ENCODE measurements at places on chromosomes 4 and X.
A peak's percentile ranks its signal among the peaks of the same experiment; 100 is the strongest.

DNA sequence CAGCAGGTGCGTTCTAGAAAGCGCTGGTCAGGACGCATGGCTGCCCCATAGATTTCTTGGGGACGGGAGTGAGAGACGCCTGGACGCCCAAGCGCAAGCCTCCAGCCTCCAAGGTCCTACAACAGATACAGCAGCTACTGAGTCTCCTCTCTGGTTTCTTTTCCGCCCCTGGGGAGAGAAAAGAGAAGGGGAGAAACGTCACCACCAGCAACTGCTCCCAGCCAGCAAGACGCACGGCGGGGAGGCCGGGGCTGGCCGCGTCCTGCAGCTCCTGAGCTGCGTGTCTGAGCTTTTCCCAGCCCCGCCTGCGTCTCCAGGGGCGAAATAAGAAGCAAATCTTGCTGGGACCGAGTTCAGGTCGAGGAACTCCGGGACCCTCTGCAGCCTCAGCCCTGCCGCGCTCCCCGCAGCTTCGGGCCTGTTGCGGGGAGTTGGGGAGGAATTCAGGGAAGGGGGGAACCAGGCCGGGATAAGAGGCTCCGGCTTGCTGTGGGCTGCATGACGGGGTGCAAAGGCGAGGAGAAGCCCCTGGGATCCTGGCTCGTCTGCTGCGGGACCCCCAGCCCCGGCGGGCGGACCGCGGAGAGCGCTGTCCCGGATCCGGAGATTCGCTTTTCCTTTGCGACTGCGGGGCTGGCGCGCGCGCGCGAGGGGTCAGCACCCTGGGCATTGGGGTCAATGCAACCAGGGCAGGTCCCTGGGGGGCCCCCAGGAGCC is 6.8 kb upstream of the SHOX start:
- peak; percentile 42 for DNase-seq

GRCh38 chrX:13341491-13342101 is 21.7 kb upstream of the ATXN3L start:
- no peak for DNase-seq

DNA sequence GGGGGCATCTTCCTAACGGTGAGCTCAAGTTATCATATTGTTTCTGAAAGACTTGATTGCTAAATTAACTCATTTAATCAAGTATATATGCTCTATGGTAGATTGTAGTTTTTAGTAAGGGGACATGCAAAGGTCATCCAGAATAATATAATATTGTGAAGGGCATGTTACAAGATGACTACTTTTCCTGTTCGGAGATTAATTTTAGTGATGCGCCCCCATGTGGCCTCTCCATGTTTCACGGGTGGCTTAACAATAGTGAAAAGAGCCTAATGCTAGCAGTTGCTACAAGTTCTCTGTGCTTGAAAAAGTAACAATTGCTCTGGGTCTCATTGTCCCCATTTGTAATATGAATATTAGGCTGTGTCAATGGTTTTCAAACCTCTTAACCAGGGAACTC is 12.2 kb downstream of the SMPX start:
- no peak for DNase-seq

- no peak for DNase-seq
These were observed 868.0 kb downstream of the RPA4 start for GRCh38 chrX:97751735-97752134.

GRCh38 chrX:114165537-114165936 is 418.3 kb upstream of the HTR2C start:
- DNase-seq = no peak

DNA sequence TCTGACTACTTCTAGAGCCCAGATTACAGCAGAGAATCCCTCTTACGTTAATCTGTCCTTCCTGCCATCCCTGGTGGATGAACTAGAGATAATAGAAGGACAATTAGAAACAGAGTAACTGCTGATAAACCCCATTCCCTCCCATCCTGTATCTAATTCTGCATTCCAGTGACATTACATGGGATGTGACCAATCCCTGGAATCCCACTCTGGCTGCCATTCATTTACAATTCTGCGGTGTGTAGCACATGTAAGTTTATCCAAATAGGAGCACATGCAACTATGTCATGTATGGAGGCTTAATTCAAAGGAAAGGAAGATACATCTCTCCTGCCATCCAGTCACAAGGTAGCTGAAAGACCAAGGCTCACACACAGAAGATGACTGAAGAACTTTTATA is 339.5 kb downstream of the GPAT3 start:
- DNase-seq = no peak

GRCh38 chrX:34624416-34624815 is 32.7 kb downstream of the TMEM47 start:
- DNase-seq = no peak

- no peak for DNase-seq
These were observed 449 bp downstream of the CTPS2 start for GRCh38 chrX:16711893-16712547.

GRCh38 chr4:184453365-184454160 is 20.8 kb downstream of the IRF2 start:
- DNase-seq = peak; percentile 48

GRCh38 chr4:89616382-89616781 is 220.6 kb downstream of the SNCA start:
- no peak for DNase-seq

- DNase-seq = no peak
These were observed 47.9 kb downstream of the ATP8A1 start for GRCh38 chr4:42609051-42609450.

DNA sequence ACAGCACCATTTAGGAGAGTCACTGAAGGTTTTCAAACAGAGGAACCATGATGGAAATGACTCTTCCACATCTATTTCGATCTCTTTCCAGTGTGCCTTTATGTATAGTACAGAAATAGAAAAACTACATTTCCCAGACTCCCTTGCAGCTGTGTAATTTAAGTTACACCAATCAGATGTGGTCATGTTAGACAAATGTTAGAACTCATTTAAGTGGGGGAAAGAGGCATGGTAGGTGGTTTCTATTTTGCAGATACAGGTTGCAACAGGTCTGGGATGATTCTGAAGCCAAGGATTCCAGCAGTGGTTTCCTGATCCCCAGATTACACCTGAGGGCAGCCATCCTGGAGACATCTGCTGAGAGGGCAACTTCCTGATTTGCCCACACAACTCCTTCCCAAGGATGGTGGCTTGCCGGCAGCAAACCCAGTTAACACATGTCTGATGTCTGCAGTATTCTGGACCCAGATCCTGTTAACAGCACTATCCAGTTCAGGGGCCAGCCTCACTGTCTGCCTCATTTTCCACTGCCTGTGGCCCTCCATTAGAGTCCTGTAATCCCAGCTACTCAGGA is 38.7 kb upstream of the PDK3 start:
- no peak for DNase-seq

GRCh38 chr4:86948276-86948675 is 13.5 kb downstream of the AFF1 start:
- no peak for DNase-seq

GRCh38 chrX:5726224-5726623 is 502.4 kb downstream of the NLGN4X start:
- DNase-seq = no peak

DNA sequence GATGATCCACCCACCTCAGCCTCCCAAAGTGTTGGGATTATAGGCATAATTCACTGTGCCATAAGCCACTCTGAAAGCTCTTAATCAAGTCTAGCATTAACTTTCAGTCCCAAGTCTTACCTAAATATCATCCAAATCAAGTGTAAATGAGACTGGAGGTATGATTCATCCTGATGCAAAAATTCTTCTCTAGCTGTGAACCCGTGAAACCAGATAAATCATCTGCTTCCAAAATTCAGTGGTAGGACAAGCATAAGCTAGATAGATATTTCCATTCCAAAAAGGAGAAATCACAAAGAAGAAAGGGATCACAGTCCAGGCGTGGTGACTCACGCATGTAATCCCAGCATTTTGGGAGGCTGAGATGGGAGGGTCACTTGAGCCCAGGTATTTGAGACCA is 8.8 kb upstream of the TBC1D25 start:
- no peak for DNase-seq

DNA sequence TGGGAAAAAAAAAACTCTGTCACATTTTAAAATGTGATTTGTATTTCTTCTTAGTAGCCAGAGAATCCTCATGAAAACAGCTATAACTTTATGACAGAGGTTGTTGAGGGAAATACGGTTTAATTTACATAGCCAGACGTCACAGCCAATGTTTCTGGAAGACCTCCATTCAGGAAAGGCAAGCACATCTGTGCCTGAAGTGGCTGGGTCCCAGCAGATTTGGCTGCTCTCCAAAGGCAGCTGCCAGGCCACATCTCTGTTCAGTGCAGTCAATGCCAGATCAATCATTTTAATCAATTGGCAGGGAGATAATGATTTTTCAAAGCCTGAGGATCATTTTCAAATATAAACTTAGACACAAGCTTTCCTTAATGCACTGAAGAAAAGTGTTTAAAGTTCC is 86.5 kb upstream of the ZIC3 start:
- no peak for DNase-seq

DNA sequence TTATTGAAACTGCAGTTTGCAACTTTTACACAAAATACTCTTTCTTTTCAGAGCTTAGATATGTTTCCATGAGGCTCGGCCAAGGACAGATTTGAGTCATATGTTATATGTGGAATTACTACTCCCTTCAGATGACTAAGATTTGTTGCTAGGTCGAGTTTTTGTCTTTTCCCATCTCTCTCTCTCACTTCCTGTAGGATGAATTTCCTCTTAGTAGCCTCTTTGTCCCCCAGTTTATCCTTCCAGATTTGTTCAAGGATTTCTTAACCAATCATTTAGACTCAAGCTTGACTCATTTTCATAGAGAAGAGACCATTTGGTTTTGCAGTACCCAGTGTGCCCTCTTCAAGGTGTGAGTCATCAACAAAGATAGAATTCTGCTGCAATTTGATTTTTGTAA is 209.2 kb downstream of the GLUD2 start:
- DNase-seq = no peak

- no peak for DNase-seq
These were observed 4.3 kb downstream of the CPLX1 start for GRCh38 chr4:821631-822030.

- DNase-seq = no peak
These were observed 20.7 kb upstream of the SLC25A31 start for GRCh38 chr4:127709456-127709855.

DNA sequence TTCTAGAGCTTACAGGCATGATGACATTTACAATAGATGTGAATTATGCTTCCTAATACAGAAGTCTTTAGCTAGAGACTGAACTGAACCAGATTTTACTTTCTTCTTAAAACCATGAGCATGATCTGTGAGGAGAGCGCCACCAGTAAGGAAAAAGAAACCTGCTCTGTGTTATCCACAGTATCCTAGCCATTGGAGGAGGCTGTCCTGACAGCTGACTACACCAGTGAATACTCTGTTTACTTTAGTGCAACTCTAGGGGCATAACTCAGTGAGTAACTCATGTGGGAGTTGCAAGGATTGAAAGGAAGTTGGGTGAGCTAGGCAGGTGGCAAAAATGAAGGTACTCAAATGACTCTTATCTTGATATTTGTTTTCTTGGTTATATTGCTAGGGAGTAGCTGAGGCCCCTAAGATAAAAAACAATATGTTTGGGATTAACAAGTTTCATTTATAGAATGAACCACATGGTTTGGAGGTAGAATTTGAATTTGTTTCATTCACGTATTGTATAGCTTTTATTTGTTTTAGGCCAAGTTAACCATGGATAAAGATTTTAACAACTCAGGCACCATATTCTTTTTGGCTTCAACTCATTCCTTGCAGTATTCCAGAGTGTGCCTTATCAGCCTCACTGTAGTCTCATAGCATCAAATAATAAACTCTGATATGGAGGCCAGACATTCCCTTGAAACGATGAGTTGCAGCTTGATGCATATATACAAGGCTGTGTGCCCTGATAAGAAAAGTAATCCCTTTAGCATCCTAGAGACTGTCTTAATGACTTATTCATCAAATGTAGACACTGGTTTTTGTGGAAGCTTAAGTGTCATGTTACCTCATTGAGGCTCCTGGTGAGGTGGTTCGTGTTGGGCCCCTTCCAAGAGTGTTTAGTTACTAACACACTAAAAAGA is 2.5 kb downstream of the BMP3 start:
- DNase-seq = no peak

GRCh38 chrX:8358302-8358701 is 106.3 kb upstream of the VCX3B start:
- no peak for DNase-seq

DNA sequence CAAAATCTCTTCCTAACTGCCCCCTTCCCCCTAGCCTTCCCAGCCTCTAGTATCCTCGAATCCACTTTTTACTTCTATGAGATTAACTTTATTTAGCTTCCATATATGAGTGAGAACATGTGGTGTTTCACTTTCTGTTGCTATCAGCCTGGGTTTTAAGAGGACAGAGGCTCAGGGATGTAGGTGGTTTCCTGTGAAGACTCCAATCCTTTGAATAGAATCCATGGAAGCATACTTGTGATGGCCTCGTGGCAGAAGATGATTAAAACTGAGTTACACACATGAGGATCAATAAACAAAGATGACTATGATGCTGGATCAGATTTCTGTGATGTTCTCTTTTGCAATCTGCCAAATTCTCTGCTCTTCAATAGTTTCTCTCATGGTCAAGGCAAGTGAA is 29.8 kb downstream of the CD99L2 start:
- no peak for DNase-seq

DNA sequence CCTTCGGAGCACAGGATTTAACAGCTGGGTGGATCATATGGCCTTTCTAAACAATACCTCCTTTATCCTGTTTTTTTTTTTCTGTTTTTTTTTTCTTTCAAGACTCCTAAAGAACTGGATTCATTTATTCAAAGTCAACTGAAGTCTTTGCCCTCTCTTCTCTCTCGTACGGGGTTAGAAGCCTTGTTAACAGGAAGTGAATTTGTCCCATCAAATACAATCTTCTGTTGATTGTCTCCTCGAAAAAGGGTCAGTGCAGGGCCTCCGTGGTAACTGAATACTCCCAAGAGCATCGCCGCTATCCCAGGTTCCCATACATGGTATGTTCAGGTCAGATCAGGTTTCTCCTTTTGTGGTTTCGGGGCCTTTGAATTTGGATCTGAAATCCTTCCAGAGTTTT is 1.8 kb upstream of the TMEM128 start:
- DNase-seq = no peak

GRCh38 chr4:168183717-168184571 is 91.6 kb downstream of the ANXA10 start:
- no peak for DNase-seq

DNA sequence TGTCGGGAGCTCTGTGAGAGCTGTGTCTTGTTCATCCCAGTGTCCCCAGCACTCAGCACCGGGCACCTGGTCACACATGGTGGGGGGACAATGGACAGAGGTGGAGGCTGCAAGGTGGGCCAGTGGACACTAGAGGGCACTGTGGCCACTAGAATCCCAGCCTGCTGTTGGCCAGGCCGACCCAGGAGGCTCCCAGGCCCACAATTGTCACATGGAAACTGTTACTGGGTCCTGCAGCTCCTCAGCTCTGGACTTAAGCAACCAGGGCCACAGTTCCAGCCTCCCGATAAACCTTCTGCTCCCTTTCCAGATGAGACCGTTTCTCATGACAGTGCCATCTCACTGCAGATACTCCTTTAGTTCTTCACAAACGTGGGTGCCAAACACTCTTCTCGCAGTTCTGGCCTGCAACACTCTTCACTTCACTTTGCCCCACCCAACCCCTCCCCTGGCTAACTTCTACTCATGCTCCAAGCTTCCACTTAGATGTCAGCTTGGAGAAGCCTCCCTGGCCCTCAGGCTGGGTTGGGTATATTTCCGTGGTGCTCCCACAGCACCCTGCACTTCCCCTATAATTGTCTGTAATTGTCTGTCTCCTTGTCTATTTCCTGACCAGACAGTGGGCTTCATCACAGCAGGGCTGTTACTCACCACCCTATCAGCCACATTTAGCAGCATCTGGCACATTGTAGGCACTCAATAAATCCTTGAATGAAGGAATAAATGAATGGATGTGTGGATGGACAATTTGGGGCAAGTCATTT is 3.5 kb upstream of the IQSEC2 start:
- peak; percentile 63 for DNase-seq
